ENCODE measurements at places on chromosomes 1 and 21.

- DNase-seq: no peak
Observed at GRCh38 chr1:43513471-43514173, 17.1 kb upstream of the PTPRF start.

DNA sequence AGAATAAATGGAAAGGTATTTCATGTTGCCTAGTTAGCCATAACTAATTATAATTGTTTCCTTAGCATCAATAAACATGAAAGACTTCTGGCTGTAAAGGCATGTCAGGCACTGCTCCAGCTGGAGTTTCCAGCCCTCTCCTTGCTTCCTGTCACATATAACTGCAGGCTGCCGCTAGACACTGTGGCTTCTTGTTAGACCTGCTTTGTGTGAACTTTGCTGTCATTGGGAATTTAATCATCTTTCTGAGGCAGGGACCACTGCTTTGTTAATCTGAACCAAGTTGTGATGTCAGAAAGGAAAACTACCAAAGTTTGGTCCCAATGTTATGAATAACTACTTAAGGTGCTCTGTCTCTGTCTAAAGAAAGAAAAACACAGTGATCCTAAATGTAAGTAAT lies 90.3 kb upstream of the DUSP10 start:
- DNase-seq: no peak

DNA sequence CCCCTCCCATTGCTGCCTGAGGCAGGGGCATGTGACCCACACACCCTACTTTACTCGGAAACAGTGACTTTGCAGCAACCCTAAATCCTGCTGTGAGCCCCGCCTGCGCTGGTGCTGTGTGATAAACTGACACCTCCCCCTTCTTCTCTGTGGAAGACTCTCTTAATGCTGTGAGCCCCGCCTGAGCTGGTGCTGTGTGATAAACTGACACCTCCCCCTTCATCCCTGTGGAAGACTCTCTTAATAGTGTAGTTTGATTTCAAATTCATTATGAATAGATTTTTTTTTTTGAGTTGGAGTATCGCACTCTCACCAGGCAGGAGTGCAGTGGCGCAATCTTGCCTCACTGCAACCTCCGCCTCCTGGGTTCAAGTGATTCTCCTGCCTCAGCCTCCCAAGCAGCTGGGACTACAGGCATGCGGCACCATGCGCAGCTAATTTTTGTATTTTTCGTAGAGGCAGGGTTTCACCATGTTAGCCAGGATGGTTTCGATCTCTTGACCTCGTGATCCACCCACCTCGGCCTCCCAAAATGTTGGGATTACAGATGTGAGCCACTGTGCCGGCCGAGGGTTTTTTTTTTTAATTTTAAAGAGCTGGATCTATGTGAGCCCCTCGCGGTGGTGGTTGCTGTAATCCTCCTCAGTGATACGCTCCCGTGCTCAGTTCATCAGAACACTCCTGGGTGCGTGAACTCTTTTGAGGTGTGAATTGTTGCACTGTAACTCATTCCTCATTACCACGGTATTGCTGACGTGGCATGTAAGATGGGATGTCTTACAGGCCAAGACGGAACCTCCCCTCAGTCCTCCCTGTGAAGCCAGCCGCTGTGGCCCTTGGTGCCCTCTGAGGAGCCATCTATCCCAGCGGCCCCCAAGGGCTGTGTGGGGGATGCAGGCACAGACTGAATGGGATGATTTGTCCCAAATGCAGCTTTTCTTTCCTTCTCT lies 60.3 kb downstream of the GALNT2 start:
- DNase-seq: no peak

DNA sequence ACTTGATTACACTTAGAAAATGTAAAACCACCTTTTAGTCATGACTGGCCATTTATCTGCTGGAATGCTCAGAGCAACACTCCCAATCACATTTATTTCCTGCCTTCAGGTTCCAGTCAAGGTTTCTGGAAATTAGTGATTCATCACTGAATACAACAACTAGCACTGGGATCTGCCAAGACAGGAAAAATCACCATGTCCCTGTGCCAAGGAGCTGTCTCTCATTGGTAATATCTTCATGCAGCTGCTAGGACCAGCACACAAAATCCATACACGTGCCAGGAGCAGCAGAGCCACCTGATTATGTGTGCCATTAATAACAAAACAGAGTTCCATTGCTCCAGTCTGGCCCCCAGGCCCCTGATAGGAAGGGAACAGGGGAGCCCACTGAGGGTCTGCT lies 194.6 kb downstream of the TNR start:
- DNase-seq: no peak

DNA sequence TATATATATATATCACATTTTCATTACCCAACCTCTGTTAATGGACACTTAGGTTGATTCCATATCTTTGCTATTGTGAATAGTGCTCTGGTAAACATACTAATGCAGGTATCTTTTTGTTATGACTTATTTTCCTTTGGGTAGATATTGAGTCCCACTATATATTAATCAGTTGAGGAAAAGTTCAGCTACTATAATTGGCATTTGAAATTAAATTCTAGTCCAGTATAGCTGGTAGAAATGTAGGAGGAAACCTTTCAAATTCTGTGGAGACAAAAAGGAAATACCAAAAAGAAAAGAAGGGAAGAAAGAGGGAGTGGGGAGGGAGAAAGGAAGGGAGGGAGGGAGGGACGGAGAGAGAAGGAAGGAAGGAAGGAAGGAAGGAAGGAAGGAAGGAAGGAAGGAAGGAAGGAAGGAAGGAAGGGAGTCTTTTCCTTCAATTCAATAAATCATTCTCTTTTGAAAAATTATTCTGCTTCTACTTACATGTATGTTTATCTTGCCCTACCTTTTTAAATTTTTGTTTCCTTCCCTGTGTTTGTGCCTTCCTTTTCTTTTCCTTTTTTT lies 311.9 kb downstream of the TPR start:
- no peak for DNase-seq

DNA sequence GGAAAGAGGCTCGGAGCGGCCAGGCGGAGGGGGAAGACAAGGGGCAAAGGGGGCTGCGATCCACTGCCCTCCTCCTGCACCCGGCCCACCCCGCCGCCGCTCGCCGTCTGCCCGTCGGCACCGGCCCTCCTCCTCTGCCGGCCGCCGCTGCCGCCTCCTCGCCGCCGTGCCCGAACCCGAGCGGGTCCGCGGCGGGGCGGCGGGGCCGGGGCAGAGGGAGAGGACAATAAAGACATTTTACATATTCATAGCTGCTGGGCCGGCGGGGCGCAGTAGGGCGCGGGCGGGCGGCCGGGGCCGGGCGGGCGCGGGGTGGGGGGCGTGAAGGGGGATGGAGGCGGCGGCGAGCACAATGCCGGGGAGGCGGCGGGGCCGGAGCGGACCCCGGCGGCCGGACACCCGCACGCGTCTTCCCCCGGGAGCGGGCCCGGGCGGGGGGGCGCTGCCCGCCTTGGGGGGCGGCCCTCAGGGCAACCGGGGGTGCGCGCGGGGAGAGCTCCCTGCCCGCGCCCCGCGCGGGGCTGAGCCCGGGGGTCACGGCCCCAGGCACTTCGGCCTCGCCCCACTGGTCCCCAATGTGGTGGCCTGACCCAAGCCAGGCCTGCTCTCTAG lies 546 bp downstream of the POU2F1 start:
- peak; percentile 18 for DNase-seq

DNA sequence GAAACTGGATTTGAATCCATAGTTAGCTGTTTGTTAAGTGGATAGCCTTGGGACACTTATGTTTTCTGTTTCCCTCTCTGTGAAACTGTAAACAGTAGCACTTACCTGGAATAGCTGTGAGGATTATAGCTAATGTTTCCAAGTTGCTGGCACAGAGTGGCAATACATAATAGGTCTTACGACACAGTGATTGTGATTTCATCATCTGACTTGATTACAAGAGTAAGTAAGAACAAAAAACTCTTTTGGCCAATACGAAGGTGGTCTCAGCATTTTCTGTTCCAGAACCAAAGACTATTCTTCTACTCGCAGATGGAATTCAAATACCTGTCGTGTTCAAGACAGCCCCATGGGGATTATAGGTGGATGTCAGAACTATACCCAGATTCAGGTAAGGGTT lies 2.1 kb downstream of the C8B start:
- DNase-seq: no peak

DNA sequence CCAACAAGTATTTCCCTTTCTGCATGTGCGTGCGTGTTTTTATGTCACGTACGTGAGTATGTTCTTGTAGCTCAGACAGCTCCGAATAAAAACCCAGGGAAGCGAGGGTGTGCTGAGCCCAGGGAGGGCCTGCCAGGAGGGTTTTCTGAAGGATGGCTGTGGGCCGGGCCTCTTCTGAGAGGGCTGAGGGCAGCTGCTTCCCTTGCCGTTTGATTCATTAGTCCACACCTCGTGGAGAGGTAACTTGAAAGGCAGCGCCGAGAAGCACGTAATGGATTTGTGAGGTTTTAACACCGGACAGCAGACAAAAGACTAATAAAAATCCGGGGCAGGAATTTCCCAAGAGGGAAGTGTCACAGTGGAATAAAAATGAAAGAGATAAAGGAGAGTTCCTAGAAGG lies 29.5 kb downstream of the CD247 start:
- no peak for DNase-seq

DNA sequence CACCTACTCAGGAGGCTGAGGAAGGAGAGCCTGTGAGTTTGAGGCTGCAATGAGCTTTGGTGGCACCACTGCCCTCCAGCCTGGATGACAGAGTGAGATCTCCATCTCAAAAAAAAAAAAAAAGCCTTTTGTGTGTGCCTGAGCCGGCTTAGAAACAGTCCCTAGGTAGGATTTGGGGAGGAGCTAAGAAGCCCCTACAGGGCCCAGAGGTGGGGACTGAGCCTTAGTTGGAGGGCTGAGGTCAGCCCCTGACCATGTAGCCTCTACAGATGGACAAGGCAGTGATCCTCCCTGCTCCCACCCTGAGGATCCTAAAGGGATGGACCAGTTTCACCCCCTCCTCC lies 2.5 kb downstream of the ADAMTSL4 start:
- no peak for DNase-seq

DNA sequence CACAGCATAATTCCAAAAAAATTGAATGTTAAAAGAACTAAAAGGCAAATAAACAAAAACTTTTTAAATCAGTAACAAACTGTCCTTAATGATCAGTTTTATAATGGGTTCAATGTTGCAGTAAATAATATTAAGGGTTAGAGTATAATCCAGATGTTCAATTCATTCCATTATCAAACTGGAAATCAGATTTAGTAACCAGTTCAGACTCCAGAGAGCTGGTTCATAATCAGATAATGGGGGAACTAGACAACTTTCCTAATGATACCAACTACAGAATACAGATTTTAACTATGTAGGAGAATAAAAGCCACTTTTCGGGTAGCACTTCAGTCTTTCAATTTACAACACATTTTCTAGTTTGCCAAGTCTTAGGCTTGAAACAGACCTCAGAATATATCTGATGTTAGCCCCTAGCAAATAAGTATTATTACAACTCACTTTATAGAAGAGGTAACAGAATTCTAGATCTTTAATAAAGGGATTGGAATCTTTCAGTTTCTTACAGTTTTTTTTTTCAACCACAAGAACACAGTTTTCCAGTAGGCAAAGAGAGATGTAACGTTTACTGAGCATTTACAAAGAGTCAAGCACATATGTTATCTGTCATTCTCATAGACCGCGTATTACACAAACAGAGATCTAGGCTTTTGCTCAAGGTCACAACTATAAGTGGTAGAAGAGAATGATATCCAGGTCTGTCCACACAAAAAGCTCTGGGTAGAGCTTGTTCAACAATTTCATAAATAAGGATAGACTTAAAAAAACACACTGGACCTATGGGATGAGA lies 1.9 kb upstream of the DCAF6 start:
- DNase-seq: no peak

DNA sequence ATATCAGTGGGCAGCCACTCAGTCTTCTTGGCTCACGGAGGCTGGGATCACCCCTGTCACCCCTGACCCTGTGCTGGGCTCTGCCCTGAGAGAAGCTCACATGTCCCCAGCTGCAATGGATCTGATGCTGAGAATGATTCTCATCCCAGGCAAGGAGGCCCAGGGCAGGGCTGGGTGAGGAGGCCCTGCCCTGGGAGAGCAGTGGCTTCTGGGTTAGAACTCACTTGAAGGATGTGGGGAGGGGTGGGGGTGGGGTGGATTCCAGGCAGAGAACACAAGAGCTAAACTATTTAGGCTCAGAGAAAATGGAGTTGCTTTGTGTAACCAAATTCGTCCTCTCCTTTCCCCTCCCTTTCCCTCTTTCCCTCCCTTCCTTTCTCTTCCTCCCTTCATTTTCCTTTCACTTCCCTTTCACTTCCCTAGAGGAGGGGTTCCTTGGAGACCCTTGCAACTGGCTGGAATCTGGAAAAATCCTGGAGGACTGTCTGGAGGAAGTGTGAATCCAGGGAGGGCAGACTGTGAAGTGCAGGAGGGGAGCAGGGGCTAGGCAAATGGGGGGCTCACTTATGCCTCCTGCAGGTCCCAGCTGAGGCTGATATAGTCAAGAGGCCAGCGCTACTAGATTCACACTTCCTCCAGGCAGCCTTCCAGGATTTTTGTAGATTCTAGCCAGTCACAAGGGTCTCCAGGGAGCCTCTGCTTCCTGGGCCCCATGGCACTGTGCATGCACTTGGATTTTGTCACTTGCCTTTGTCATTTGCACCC lies 47.0 kb downstream of the IGSF21 start:
- no peak for DNase-seq

DNA sequence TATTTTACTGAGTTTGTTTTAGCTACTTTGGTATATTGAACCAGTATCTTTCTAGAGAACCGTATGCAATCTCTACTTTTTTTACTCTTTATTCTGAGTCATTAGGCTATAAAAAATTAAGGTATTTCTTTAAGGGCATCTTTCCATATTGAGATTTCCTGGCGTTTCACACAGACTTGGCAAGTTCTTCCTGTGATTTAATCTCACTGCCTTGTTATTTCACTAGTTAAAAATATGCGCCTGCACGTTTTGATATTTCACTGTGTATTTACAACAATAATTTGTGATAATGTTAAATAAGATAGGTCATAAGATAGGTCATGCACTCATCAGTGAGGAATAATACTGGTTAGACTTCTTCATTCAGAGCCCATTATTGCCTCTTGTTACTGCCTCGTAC lies 16.2 kb upstream of the CR1L start:
- DNase-seq: no peak

GRCh38 chr1:115604508-115604907 lies 37.3 kb upstream of the VANGL1 start:
- DNase-seq: no peak

- DNase-seq: no peak
Observed at GRCh38 chr1:245684571-245684970, 529.8 kb downstream of the KIF26B start.

- DNase-seq: no peak
Observed at GRCh38 chr1:228440761-228441500, 24.3 kb upstream of the TRIM17 start.

DNA sequence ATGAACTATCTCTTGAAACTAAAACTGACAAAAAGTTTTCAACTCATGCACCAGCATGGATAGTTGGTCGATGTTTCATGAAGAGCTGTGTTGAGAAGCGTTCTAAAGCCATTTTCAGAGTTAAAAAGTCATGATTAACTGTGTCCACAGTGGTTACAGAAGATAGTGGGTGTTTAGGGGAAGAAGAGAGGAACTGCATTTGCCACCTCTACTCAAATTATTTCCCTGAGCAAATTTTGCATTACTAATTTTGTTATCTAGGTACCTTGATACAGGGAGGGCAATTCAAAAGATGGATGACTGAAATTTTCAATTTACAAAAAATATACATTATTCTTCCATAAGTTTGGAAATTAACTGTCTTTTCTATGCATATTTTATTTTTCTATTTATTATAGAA lies 15.5 kb downstream of the SAMSN1 start:
- no peak for DNase-seq
